ENCODE measurements at places on chromosomes 6 and 20. TPM values are rescaled to one million over a fixed set of nuclear protein-coding genes. Genes with fewer than 3 reads are reported as not detected.

- peaks cover 9% of the 10 kb centered on the region for H3K4me1 ChIP-seq
- H3K27ac ChIP-seq = peak overlapping the region; percentile 30
- H3K27me3 ChIP-seq = no peaks in the 10 kb centered on the region
- H3K4me3 ChIP-seq = no peak overlapping the region
- peak; percentile 83 for DNase-seq
- no peaks in the 10 kb centered on the region for H3K36me3 ChIP-seq
Observed at GRCh38 chr6:139608466-139609261, 234.2 kb upstream of the CITED2 start.

- H3K27ac ChIP-seq = no peak overlapping the region
- no peak overlapping the region for H3K4me3 ChIP-seq
- H3K36me3 ChIP-seq = no peaks in the 10 kb centered on the region
- DNase-seq = peak; percentile 31
- H3K4me1 ChIP-seq = no peaks in the 10 kb centered on the region
Observed at GRCh38 chr6:126625019-126625418, 285.1 kb downstream of the CENPW start.

DNA sequence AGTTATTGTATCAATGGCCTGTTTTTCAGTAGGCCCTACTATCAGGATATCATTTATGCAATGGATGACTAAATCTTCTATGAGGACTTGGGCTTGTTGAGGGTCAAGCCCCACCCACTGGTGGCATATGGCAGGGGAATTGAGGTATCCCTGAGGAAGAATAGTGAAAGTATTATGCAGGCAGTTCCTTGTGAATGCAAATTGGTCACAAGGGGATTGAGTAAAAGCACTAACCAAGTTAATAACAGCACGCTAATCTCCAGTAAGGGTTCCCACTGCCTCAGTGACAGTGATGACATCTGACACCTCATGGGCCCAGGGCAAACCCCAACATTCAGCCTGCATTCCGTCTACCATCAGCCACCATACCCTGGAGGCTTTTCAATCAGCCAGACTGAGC lies 14.9 kb downstream of the BPIFA1 start:
- H3K27ac ChIP-seq = no peak overlapping the region
- H3K36me3 ChIP-seq = no peaks in the 10 kb centered on the region
- no peaks in the 10 kb centered on the region for H3K27me3 ChIP-seq
- H3K4me1 ChIP-seq = no peaks in the 10 kb centered on the region
- DNase-seq = no peak

DNA sequence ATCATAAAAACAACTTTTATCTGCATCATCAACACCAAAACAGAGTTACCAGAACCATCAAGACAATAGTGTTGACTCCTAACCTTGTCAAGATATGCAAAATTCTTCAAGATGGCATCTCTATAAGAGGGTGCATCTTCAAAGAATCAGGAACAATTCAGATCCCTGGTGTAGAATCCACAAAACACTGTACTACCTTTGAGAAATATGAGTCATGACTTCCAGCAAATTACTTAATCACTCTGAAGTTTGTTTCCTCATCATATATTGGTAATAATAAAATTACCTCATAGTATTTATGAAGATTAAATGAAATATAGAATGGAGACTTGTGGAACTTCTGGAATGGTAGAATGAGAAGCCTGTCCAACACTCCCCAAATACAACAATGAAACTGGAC lies 221.3 kb upstream of the SUPT3H start:
- H3K4me3 ChIP-seq = no peak overlapping the region
- no peaks in the 10 kb centered on the region for H3K27me3 ChIP-seq
- H3K36me3 ChIP-seq = no peaks in the 10 kb centered on the region
- no peak for DNase-seq
- H3K4me1 ChIP-seq = no peaks in the 10 kb centered on the region
- H3K27ac ChIP-seq = no peak overlapping the region

- H3K27me3 ChIP-seq = no peaks in the 10 kb centered on the region
- no peak overlapping the region for H3K27ac ChIP-seq
- no peaks in the 10 kb centered on the region for H3K4me1 ChIP-seq
- H3K36me3 ChIP-seq = peaks cover 21% of the 10 kb centered on the region
- no peak overlapping the region for H3K4me3 ChIP-seq
- no peak for DNase-seq
Observed at GRCh38 chr6:157158456-157158855, 164.9 kb downstream of the TMEM242 start.

DNA sequence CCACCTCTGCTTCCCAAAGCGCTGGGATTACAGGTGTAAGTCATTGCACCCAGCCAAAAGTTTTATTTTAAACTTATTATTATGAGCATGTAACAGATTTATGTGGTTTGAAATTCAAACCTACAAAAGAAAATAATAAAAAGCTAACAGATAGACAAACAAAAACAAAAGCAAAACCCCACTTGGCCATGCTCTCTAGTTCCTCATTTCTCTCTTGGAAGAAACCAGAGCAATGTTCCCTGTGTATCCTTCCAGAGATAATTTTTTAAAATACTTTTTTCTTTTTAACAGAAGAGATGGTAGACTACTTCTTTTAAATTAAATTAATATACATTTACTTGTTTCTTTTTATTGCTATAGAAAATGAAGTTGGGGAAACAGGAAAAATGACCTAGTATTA lies 28.0 kb upstream of the SLC17A3 start:
- no peak overlapping the region for H3K27ac ChIP-seq
- DNase-seq = no peak
- no peaks in the 10 kb centered on the region for H3K36me3 ChIP-seq
- no peaks in the 10 kb centered on the region for H3K4me1 ChIP-seq
- no peaks in the 10 kb centered on the region for H3K27me3 ChIP-seq
- H3K4me3 ChIP-seq = no peak overlapping the region

TSBP1 gene
- not detected for total RNA-seq

- H3K36me3 ChIP-seq = peaks cover 6% of the 10 kb centered on the region
- no peaks in the 10 kb centered on the region for H3K27me3 ChIP-seq
- DNase-seq = no peak
- peaks cover 18% of the 10 kb centered on the region for H3K4me1 ChIP-seq
Observed at GRCh38 chr20:41142919-41143318, 5.6 kb downstream of the PLCG1 start.

- no peak overlapping the region for H3K4me3 ChIP-seq
- no peak for DNase-seq
- no peak overlapping the region for H3K27ac ChIP-seq
- H3K4me1 ChIP-seq = peaks cover 2% of the 10 kb centered on the region
- H3K27me3 ChIP-seq = peaks cover 6% of the 10 kb centered on the region
Observed at GRCh38 chr6:130769861-130770260, 57.3 kb upstream of the SMLR1 start.

- H3K4me3 ChIP-seq = no peak overlapping the region
- H3K36me3 ChIP-seq = peaks cover 19% of the 10 kb centered on the region
- 0 out of 2 replicates have a peak, but pooled peaks cover 3% of the 10 kb centered on the region for H3K4me1 ChIP-seq
- H3K27ac ChIP-seq = no peak overlapping the region
- no peak for DNase-seq
Observed at GRCh38 chr20:62858058-62858830, 3.4 kb downstream of the TCFL5 start.

DNA sequence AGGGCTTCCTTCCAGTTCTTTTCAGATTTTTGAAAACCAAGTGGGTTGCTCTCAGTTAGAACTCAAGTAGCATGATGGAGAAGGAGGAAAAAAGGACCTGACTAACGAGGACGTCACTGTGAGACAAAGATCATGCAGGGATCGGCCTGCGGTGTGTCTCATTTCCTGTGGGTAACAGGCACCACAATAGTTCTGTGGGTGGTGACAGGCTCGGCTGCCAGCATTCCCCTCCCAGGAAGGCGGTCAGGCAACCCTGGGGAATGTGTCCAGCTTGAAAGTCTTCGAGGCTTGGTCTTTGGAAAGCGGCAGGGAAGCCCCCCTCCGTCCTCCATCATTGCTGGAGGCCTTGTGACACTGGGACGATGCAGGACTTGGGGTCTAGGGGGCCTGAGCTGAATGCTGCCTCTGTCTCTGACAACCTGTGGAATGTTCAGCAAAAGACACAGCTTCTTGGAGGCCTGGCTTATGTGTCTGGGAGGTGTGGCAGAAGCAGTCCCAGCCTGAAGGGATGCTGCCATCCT lies 121.0 kb downstream of the BCAS1 start:
- H3K27ac ChIP-seq = peak overlapping the region; percentile 28
- H3K36me3 ChIP-seq = no peaks in the 10 kb centered on the region
- DNase-seq = peak; percentile 94
- H3K4me3 ChIP-seq = no peak overlapping the region
- H3K4me1 ChIP-seq = peaks cover 11% of the 10 kb centered on the region

DNA sequence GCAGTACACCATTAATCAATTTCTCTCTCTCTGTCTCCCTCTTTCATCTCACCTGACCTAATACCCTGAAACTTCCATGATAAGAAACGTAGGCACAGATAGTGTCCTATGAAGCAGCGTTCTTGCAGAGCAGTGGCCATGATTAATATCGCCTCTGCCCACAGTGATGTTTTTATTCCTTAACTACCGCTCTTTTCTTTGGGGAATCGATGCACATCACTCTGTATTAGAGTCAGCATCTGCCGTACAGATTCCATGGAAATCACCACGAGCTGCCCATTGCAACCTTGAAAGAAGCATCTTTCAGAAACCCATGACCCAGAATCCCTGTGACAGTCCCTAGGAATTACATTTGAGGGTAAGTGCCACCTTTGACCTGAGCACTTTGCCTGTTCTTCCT lies 152.0 kb upstream of the ECI2 start:
- H3K4me1 ChIP-seq = no peaks in the 10 kb centered on the region
- no peaks in the 10 kb centered on the region for H3K36me3 ChIP-seq
- H3K4me3 ChIP-seq = no peak overlapping the region
- H3K27ac ChIP-seq = no peak overlapping the region
- peaks cover 25% of the 10 kb centered on the region for H3K27me3 ChIP-seq

GRCh38 chr6:1137849-1138248 lies 174.0 kb upstream of the FOXQ1 start:
- H3K4me3 ChIP-seq = no peak overlapping the region
- H3K4me1 ChIP-seq = peaks cover 6% of the 10 kb centered on the region
- no peak for DNase-seq
- H3K36me3 ChIP-seq = no peaks in the 10 kb centered on the region
- no peak overlapping the region for H3K27ac ChIP-seq
- H3K27me3 ChIP-seq = no peaks in the 10 kb centered on the region

GRCh38 chr6:129069006-129069405 lies 186.1 kb downstream of the LAMA2 start:
- H3K27ac ChIP-seq = no peak overlapping the region
- no peak overlapping the region for H3K4me3 ChIP-seq
- H3K36me3 ChIP-seq = no peaks in the 10 kb centered on the region
- no peak for DNase-seq
- H3K27me3 ChIP-seq = no peaks in the 10 kb centered on the region

- no peak overlapping the region for H3K4me3 ChIP-seq
- H3K36me3 ChIP-seq = no peaks in the 10 kb centered on the region
- H3K4me1 ChIP-seq = no peaks in the 10 kb centered on the region
- no peak overlapping the region for H3K27ac ChIP-seq
Observed at GRCh38 chr20:24060851-24061590, 72.4 kb upstream of the GGTLC1 start.

SLC32A1 gene
- not detected for total RNA-seq

- peaks cover 2% of the 10 kb centered on the region for H3K4me1 ChIP-seq
- peaks cover 14% of the 10 kb centered on the region for H3K36me3 ChIP-seq
- DNase-seq = no peak
- no peak overlapping the region for H3K4me3 ChIP-seq
Observed at GRCh38 chr20:49845060-49845459, 32.4 kb downstream of the SLC9A8 start.

PIGU gene
- 16.1 TPM for total RNA-seq

- H3K27ac ChIP-seq = no peak overlapping the region
- H3K4me1 ChIP-seq = no peaks in the 10 kb centered on the region
- no peak for DNase-seq
- H3K27me3 ChIP-seq = no peaks in the 10 kb centered on the region
- no peak overlapping the region for H3K4me3 ChIP-seq
Observed at GRCh38 chr20:9736373-9736772, 102.5 kb downstream of the PAK5 start.

GRCh38 chr20:59204165-59204894 lies 40.7 kb downstream of the ZNF831 start:
- H3K27ac ChIP-seq = no peak overlapping the region
- H3K4me3 ChIP-seq = no peak overlapping the region
- H3K27me3 ChIP-seq = peaks cover 5% of the 10 kb centered on the region
- DNase-seq = no peak
- no peaks in the 10 kb centered on the region for H3K4me1 ChIP-seq

GRCh38 chr6:118813775-118814174 lies 80.2 kb upstream of the ASF1A start:
- no peak overlapping the region for H3K4me3 ChIP-seq
- peak; percentile 76 for DNase-seq
- peaks cover 5% of the 10 kb centered on the region for H3K36me3 ChIP-seq
- H3K27me3 ChIP-seq = no peaks in the 10 kb centered on the region
- no peaks in the 10 kb centered on the region for H3K4me1 ChIP-seq

- no peaks in the 10 kb centered on the region for H3K4me1 ChIP-seq
- DNase-seq = no peak
- H3K27ac ChIP-seq = no peak overlapping the region
- H3K36me3 ChIP-seq = no peaks in the 10 kb centered on the region
Observed at GRCh38 chr20:13875265-13875811, 90.5 kb downstream of the NDUFAF5 start.

- peaks cover 4% of the 10 kb centered on the region for H3K4me1 ChIP-seq
- H3K27ac ChIP-seq = no peak overlapping the region
Observed at GRCh38 chr6:106107043-106107613, 21.0 kb downstream of the PRDM1 start.

DNA sequence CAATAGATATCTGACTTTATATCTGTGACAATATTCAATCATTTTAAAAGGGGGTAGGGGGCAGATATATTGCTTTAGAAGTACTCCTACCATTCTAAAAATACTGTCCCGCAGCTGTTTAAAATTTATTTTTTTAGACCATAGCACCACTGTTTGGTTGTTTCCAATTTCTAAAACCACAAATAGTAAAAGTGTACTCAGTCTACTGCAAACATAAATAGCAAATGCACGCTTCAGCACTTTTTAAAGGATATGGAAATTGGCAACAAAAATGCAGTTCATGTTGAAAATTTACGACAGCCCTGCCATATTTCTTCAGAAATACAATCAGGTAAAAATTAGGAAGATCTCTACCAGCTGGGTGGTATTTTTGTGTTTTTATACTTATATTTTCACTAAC lies 132.0 kb upstream of the RUNX2 start:
- no peak overlapping the region for H3K27ac ChIP-seq
- no peak overlapping the region for H3K4me3 ChIP-seq
- H3K4me1 ChIP-seq = no peaks in the 10 kb centered on the region
- no peaks in the 10 kb centered on the region for H3K27me3 ChIP-seq

LTA gene
- total RNA-seq = not detected

GRCh38 chr6:19432966-19433498 lies 404.1 kb upstream of the ID4 start:
- H3K27me3 ChIP-seq = no peaks in the 10 kb centered on the region
- no peak overlapping the region for H3K27ac ChIP-seq
- H3K4me3 ChIP-seq = no peak overlapping the region
- DNase-seq = no peak

ADGRF4 gene
- not detected for total RNA-seq

- H3K27ac ChIP-seq = no peak overlapping the region
- no peak for DNase-seq
- no peaks in the 10 kb centered on the region for H3K27me3 ChIP-seq
Observed at GRCh38 chr20:5691918-5692618, 58.1 kb upstream of the SHLD1 start.

BANF2 gene
- not detected for total RNA-seq

PHACTR1 gene
- not detected for total RNA-seq

AURKA gene
- 83.3 TPM for total RNA-seq

GRCh38 chr6:49300443-49300842 lies 162.6 kb downstream of the MMUT start:
- no peak overlapping the region for H3K4me3 ChIP-seq
- no peak overlapping the region for H3K27ac ChIP-seq
- no peaks in the 10 kb centered on the region for H3K27me3 ChIP-seq
- no peak for DNase-seq
- no peaks in the 10 kb centered on the region for H3K4me1 ChIP-seq
